ENCODE measurements at places on chromosomes 11 and 22. TPM values are rescaled to one million over a fixed set of nuclear protein-coding genes. Genes with fewer than 3 reads are reported as not detected.

Gene CSKMT
- total RNA-seq: 73.0 TPM

Gene CCDC87
- 0.16 TPM for total RNA-seq

Gene DRD4
- total RNA-seq: 0.28 TPM

DNA sequence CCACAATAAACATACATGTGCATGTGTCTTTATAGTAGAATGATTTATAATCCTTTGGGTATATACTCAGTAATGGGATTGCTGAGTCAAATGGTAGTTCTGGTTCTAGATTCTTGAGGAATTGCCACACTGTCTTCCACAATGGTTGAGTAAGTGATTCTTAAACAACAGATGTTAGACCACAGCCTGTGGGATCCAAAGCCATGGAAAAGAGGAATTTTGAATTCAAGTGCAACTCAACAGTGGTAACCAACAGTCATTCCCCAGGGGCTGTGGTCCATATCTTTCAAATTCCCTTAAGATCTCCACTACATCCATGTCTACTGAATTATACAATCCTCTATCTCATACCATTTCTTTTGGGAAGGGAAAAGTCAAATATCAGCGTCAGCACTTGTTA, 321.5 kb downstream of the LARGE1 start:
- no peak for DNase-seq

GRCh38 chr11:70174547-70175235, 28.4 kb upstream of the FADD start:
- DNase-seq: no peak

Gene DDIAS
- 19.5 TPM for total RNA-seq

All from activated T-cell treated with anti-CD3 and anti-CD28 coated beads, Interleukin-2, amount 50 U/mL, for 4 hours (primary cell).